ENCODE measurements at places on chromosomes 12 and 14.
A peak's percentile ranks its signal among the peaks of the same experiment; 100 is the strongest.

GRCh38 chr14:97280526-97280925 lies 483.3 kb downstream of the VRK1 start:
- peak; percentile 44 for DNase-seq

DNA sequence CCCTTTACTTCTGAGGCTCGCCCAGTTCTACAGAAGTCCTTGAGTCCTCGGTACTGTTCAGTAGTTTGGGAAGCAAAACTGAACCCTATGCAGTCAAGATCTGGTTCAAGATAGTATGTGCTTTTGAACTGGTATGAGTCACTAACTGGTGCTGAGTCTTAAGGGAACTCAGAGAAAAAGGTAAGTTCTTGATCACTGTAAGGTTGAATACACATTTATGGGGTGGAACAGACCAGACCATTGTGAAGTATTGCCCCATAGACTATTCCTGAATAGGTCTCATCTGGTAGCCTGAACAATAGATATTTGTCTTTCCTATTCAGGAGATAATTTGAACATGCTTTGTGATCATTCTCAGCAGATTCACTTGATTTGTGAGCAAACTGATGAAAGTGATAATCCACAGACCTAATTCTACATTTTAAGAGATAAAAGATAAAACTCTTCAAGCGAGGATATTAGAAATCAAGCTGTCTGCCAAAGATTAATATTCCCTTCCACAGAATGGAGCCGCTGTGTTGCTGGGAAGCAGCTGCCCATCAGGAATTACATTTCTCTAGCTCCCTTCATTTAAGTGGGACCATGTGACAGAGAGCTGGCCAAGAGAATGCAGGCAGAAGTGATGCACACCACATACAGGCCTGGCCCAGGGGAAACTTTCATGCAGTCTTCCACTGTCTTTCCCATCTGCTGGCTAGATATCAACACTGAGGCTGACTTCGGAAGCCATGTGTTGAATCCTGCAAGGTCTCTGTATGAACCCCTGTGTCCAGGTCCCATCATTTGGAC lies 369.8 kb upstream of the GARIN6 start:
- no peak for DNase-seq

DNA sequence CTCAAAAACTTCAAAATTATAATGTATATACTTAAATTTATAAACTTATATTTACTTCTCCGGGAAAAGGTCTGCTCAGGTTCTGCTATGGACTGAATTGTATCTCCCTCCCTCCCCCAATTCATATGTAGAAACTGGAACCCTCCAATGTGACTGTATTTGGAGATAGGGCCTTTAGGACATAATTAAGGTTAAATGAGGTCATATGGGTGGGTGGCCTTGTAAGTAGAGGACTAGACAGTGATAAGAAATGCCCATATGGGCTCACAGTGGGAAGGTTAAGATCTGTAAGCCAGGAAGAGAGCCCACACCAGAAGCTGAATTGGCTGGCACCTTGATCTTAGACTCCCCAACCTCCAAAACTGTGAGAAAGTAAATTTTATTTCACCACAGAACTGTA lies 84.5 kb downstream of the TAOK3 start:
- no peak for DNase-seq

- no peak for DNase-seq
Measured at GRCh38 chr12:49197256-49197655, 8.4 kb upstream of the TUBA1A start.

GRCh38 chr12:108191938-108192337 lies 62.9 kb downstream of the WSCD2 start:
- DNase-seq: no peak

- DNase-seq: no peak
Measured at GRCh38 chr12:53524476-53524875, 17.2 kb upstream of the NPFF start.

DNA sequence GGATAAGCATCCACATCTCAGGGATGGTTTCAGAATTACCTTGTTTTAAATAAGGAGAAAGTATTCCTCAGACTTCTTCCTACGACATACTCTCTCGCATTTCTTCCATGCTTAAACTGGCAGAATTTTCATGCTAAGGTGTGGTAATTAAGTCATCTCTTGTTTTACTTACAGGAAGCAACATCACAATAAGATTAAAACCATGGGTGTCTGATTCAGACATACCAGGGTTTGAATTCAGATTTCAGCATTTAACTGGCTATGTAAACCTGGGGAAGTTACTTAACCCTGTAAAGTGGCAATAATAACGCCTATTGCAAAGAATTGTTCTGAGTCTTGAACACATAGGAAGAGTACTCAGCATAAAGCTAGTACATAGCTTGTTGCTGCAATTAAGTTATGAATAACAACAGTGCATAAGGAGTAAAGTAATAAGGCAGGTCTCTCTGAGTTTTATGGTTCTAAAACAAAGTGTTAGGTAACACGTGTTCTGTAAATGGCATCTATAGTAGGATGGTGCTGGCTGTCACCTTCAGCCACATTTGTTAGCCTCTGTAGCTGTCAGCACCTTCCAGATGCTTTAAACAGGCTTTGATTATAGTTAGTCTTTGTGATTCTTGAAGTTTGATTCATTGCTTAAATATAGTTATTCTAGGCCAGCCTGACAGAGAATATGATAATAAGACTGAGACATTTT lies 38.8 kb downstream of the IFT43 start:
- DNase-seq: no peak

DNA sequence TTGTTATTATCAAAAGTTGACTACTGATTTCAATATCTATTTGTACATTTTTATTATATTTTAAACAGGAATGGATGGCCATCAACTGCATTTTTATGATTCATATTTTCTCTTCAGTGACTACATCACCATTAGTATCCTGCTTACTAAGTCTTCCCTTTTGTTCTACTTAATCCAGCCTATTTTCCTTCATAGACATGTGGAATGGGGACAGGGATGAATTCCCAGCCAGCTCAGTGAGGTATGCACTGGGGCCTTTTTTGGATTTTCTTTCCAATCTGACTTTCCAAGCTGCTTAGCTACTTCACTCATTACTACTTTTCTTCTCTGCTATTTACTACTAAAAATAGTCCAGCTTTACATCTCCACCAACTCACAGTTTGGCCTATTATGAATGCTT lies 38.4 kb downstream of the AKAP6 start:
- DNase-seq: no peak

GRCh38 chr12:54082397-54082892 lies 28.8 kb downstream of the HOXC4 start:
- no peak for DNase-seq

GRCh38 chr14:24093207-24093900 lies 757 bp upstream of the PCK2 start:
- DNase-seq: no peak

DNA sequence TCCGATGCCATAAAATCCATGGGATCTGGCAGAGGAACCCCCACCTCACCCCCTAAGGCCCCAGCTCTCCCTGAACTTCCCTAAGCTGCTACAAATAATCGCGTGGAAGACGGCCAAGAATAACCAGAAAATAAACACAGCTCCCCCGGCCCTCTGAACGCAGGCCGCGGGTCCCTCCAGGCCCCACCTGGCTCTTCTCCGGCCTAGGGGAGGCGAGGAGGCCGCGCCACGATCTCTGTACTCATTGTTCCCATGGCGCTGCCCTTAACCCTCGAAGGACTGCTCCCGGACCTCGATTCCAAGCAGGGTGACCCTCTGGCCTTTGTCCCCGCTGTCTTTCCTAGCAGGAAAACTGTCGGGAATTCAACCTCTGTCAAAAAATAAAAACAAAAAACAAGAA lies 33.9 kb upstream of the TBX5 start:
- DNase-seq: no peak

GRCh38 chr12:19757317-19757877 lies 318.1 kb downstream of the AEBP2 start:
- DNase-seq: peak; percentile 16

GRCh38 chr12:92556141-92556540 lies 146.6 kb upstream of the PLEKHG7 start:
- DNase-seq: no peak

GRCh38 chr12:13171921-13172859 lies 24.3 kb upstream of the EMP1 start:
- DNase-seq: peak; percentile 80

GRCh38 chr12:53782093-53782703 lies 30.4 kb upstream of the CISTR start:
- DNase-seq: no peak
